Astrocyte of the spinal cord (primary cell): ENCODE measurements at places on chromosomes 4 and X.

- no peak for DNase-seq
Observed at GRCh38 chr4:11497972-11498371, 69.3 kb upstream of the HS3ST1 start.

DNA sequence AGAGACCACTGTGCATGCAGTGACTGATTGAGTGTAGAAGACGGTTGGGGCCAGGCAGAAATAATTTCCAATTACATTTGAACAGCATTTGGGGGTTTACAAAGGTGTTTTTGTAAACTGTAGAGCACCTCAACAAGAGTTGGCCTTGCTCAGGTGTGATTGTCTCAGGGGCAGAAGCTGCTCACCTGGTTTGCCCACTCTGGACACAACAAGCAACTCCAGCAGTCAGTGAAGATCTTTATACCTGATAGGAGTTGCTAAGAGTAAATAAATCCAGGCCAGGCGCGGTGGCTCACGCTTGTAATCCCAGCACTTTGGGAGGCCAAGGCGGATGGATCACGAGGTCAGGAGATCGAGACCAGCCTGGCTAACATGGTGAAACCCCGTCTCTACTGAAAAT lies 221.3 kb downstream of the RAB28 start:
- no peak for DNase-seq

DNA sequence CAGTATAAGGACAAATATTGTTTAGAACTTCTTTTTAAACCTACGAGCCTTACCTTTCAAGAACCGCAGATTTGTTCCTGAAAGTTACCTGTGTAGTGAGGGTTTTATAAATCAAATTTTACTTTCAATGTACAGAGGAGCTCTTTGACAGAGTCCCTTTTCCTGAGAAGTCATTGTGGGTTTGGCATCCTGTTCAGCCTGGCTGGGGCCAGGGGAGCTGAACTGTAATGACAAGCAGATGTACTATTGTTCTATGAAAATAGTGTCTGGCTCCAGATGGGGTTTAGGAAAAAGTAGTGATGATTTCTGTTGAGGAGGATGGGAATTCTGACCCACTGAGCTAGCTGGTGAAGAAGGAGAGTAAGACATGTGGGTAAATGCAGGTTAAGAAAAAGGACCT lies 196.2 kb upstream of the PGRMC2 start:
- DNase-seq, result peak; percentile 66

DNA sequence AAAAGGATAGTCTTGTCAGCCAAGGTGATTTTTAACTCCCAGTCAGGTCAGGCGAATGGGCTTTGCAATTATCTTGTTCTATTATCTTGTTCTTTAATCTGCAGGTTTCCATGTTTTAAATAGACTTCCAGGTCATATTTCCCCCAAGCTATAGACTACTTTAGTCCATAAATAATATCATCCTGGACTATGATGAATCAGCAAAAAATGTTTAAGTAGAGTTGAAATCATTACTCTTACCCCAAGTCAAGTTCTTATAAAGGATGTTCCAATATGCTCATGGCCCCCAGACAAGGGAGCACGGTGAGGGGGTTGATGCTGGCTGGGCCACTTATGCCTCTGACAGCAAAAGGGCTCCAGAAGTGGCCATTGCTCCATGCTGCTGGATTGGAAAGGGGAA lies 75.1 kb downstream of the SLC2A9 start:
- DNase-seq, result no peak

DNA sequence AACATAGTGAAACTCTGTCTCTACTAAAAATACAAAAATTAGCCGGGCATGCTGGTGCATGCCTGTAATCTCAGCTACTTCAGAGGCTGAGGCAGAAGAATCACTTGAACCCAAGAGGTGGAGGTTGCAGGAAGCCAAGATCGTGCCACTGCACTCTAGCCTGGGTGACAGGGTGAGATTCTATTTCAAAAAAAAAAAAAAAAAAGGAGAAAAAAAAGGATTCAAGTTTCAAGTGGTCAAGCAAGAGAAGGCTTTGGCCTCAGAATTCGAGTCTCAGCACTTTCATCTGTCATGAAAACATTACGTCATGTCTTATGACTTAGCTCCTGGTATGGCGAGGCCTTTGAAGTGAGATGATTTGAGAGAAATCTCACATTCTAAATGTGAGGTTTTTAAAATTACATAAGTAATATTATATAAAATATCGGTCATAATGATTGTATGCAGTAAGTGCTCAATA lies 21.2 kb upstream of the DHRSX start:
- no peak for DNase-seq

GRCh38 chr4:3829956-3830773 lies 64.0 kb downstream of the ADRA2C start:
- no peak for DNase-seq

- no peak for DNase-seq
Observed at GRCh38 chr4:121156822-121157769, 7.0 kb downstream of the TNIP3 start.

GRCh38 chrX:46400530-46401443 lies 144.4 kb downstream of the ZNF674 start:
- DNase-seq, result no peak

DNA sequence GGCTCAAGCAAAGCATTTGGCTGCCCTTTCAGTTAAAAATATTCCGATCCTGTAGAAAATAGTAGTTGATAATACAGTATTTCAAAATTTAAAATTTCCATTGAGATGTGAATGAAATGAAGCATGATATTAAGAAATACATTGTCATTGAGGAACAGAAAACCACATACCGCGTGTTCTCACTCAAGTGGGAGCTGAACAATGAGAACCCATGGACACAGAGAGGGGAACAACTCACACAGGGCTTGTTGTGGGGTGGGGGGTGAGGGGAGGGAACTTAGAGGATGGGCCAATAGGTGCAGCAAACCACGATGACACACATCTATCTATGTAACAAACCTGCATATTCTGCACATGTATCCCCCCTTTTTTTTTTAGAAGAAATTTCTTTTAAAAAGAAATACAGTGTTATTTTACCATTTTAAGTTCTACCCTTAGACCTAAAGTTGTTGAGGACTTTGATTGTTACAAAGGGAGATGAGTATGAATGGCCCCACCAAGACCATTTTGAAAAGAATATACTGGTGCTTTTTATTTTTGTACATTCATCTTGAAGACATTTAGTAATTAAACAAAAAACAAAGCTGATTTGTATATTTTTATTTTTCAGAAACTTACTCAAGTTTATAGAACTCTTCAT lies 52.0 kb upstream of the IL13RA1 start:
- no peak for DNase-seq

DNA sequence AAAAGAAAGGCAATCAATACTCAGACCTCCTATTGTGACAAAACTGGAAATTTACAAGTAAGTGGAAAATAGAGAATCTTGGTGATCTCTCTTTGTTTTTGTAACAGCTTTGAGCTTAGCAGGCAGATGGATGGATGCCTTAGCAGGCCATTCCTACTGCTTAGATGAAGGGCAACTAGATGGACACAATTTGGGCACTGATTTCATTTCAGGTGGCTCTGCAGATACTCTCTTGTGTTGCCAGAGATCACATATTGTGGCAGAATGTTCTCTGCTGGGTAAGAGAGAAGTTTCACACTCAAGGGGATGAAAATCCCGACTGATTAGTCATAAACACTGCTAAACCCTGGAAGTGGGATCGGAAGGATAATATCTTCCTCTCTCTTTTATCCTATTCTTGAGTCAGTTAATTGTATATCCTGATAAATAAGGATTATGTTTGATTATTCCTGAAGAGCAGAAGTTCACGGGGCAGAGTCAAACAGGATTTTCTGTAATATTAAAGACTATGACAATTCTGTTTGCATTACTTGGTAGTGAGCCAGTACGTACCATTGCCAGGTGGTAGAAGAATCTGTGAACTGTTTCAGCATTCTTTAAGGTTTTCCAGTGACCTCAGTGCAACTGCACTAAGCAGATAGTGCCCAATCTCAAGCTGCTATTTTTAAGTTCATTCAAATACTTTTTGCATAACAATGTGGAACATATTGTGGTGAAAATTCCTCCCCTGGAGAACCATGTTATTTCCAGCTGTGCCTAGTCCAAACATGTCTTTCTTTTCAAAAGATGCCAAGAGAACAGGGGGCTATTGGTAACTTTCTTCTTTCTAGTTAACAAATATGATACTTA lies 974.3 kb downstream of the FSTL5 start:
- DNase-seq, result peak; percentile 55

GRCh38 chrX:25016938-25017598 lies 1.3 kb upstream of the ARX start:
- DNase-seq, result no peak

- DNase-seq, result peak; percentile 90
Observed at GRCh38 chr4:124262211-124263179, 450.0 kb downstream of the ANKRD50 start.

DNA sequence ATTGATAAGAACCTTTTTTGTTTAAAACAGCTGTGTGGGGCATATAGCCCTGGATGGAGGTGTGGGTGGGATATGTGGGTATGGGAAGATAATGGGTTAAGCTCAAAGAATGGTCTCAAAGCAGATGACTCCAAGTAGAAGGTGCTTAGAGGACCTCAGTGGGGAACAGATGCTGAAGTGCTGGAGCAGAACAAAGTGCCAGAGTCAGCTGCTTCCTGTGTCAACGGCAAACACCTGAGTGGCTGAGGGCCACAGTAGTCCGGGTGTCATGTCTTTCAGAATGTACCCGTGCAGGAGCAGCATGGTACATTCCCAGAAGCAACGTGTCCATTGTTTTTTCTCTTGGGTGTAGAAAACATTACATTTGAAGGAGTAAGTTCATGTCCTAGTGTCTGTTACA lies 210.6 kb downstream of the CCNG2 start:
- no peak for DNase-seq

- no peak for DNase-seq
Observed at GRCh38 chrX:12999422-12999821, 24.5 kb downstream of the TMSB4X start.

- no peak for DNase-seq
Observed at GRCh38 chrX:47093860-47094259, 15.6 kb downstream of the RGN start.

- no peak for DNase-seq
Observed at GRCh38 chrX:110178179-110178865, 139.6 kb downstream of the AMMECR1 start.

DNA sequence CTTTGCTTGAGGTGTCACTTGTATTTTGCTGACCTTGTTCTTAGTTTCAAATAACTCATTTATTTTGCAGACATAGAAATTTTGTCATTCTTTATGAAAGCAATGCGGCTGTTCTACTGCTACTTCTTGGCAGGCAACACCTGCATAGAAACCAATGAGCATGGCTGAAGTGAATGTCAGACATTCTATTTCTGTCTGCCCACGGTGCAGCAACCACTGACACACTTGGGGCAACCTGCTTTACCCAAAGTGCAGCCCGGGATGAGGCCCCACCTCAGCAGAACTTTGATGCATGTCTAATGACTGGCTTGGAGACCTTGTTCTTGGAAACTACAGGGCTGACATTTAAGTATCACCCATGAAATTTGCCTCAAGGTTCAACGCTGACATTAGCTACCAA lies 93.6 kb downstream of the RBM47 start:
- DNase-seq, result no peak

GRCh38 chr4:154741922-154742850 lies 1.6 kb upstream of the LRAT start:
- DNase-seq, result peak; percentile 36

DNA sequence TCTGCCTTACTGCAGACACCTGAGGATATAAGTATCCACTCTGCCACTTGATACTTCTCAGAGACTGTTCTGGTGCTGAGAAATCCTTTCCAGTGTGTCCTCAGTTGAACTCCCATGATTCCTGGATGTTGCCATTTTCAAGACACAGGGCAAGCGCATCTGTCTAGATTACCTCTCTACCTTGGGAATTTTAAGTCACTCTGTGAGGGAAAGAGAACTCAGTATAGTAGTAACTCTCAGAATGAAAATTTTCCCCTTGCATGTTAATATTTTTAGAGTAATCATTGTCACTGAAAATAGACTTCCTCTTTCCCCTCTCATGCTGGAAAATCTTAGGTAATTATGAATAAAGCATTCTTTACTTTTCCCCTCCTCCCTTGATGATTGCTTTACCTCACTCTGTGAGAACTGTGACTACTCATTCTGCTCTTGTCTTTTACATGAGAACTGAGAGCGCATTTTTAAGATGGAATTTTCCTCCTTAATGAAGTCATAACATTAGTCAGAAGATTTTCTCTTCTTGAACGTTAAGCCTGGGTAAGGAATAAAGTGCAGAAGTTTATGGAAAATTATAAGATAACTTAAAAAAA lies 45.0 kb downstream of the TET2 start:
- DNase-seq, result peak; percentile 60

DNA sequence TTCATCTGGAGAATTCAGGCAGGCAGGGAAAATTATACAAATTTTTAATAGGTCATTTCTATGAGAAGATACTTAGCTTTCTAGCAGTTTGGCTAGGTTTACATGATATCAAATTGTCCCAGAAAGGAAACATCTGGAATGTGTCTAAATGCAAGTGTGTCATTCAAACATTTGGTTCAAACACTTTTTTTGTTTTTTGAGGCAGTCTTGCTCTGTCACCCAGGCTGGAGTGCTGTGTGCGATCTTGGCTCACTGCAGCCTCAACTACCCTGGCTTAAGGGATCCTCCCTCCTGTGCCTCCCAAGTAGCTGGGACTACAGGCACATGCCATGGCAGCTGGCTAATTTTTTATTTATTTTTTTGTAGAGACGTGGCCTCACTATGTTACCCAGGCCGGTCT lies 31.6 kb downstream of the SPARCL1 start:
- DNase-seq, result no peak

DNA sequence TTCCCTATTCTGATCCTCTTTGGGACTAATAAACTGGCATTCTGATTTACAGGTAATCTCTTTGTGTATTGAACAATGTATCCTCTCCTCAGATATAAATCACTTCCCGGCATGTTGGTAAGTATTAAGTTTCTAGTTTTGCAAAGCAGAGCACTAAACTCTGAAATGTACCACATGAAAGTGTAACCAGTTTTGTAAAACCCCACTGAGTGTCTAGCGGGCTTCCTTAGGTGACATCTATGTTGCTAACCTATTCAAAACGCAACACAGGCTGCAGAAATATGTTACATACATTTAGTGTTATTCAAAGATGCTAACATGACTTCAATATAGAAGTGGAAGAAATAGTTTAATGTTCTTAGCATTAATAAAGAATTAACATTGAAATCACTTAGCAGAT lies 25.2 kb downstream of the DNAJB14 start:
- no peak for DNase-seq

DNA sequence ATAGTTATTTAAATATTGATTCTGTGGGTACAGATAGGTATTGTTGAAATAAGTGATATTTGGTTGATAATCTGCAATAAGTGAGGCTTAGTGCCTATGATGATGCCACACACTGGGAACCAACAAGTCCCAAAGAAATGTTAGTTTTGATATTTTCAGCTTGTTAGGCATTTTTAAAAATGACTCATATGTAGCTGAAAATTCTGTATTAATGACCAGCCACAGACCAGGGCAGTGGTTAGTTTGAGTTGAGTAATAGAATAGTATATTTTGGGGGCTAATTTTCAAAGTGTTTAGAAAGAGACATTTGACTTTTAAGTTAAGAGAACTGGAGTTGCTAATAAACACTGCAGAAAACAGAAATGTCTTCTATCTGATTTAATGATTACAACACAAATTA lies 9.4 kb downstream of the INTU start:
- no peak for DNase-seq

GRCh38 chr4:183541752-183542040 lies 36.8 kb downstream of the ING2 start:
- no peak for DNase-seq

GRCh38 chr4:4398430-4398829 lies 11.5 kb downstream of the NSG1 start:
- no peak for DNase-seq
